ENCODE measurements at places on chromosomes 2 and 18.

DNA sequence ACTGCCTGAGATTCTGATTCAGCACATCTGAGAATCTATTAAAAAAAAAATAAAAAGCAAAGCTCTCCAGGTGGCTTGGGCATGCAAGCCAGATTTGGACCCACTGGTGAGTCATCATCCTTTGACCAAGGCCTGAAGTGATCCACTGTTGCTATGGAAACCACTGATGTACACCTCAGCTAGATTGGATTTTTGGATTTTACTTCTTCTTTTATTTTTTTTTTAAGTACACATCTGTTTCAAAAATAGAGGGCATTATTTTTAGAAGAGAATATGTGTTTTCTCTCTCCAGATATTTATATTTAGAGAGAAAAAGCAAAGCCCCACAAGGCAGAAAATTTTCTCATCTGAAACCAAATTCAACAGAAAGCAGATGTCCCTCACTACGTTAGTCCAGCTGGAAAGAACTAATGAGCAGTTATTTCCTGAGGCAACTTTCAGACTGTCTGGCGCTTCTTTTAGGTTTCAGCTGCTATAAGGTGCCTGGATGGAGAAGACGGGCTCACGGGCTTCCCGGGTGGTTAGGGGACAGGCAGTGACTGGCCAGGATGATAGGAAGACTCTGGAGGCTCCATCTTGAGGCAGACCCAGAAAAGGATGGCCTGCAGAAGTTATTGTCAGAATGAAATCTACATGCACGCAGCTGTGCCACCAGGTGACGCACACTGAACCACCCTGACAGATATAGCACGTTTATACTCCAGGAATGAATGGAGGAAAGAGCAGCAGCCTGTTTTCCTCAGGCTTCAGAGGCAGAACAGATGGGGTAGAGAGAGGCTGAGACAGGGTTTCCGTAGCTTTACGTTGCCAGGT, 50.5 kb downstream of the MRPL35 start:
- no peak for DNase-seq

DNA sequence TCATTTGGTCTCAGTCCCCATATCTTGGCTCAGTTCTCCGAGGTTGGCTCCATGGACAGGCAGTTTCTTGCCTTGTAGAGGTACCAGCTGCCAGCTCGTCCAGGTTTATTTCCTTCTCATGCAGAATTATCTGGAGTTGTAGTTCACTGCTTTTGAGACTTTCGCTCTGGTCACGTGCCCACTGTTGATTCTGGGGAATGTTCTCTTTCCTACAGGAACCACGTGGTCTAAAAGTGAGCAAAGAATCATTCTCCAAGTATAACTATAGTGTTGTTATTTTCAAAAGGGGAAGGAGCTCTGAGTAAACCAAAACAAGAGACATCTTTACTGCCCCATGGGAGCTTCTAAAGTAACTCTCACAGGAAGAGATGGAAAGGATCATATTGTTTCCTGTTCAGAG, 41.2 kb upstream of the RAB27B start:
- DNase-seq = no peak

- DNase-seq = no peak
These were observed 43.7 kb upstream of the ZBTB7C start for GRCh38 chr18:48452861-48453323.

- no peak for DNase-seq
These were observed 123.6 kb downstream of the PLCL1 start for GRCh38 chr2:197927994-197928393.

DNA sequence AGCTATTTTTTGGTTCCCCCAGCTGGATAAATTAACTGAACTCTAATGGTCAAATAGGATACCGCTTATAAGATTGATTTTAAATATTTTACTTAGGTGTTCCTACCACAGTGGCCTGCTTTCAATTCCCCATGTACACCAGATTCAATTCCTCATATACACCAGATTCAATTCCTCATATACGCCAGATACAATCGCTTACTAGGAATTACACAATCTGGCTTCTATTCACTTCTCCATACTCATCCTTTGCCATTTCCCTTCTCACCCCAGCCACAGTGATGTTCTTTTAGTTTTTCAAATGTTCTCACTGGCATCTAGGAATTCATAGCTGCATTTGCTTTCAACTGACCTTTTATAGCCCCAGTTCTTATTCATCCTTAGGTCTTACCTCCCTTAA, 66.5 kb downstream of the SLC40A1 start:
- DNase-seq = no peak

DNA sequence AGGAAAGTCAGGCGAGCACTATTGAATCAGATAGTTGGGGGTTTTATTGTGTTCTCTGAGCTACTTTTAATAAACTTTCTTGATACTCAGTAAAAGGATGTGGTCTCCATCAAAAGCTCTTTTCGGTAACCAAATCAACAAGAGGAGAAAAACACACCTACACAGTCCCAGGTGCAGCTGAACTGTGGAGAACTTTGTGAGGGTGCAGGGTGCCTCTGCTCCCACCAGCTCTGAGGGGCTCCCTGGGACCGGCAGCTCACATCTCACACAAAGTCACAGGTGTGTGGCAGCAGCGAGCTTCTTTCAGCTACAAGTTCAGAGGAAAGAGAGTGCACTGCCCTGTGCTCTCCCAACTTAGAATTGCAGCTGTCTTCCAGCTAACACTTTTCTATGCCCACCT, 650.4 kb downstream of the RNF144A start:
- DNase-seq = peak; percentile 56

- DNase-seq = no peak
These were observed 33.1 kb upstream of the RASGRP3 start for GRCh38 chr2:33443274-33443829.

- DNase-seq = no peak
These were observed 9.1 kb upstream of the C1GALT1C1L start for GRCh38 chr2:43685357-43685756.

DNA sequence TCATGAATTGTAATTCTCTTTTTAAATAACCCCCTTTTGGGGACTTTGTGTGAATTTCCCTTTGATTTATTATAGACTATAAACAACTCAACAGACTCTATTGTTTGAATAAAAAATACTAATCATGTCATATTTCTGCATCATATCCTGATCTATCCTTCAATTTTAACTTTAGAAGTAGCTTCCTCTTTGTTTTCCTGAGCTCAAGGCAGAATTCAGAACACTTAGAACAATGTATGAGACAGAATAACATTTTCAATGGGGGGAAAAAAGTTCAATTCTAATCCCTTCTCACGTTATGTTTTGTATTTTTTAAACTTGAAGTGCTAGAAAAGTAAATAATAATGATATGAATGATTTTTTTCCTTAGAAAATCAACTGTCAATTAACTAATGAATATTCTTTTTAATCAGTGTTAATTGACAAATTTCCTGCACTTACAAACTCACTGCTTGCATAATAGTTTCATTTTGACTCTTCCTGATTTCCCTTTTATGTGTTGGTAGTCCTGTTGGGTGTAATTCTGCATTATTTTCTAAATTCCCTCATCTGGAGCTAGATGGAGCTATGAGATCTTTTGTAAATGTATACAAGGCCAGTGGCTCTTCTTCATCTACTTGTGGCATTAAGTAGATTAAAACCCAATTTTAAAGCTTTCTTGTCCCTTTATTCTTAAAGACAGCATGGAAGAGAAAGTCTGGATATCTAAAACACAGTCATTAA, 326.1 kb downstream of the PARD3B start:
- peak; percentile 71 for DNase-seq

GRCh38 chr2:199842631-199843395, 8.2 kb downstream of the FTCDNL1 start:
- no peak for DNase-seq

DNA sequence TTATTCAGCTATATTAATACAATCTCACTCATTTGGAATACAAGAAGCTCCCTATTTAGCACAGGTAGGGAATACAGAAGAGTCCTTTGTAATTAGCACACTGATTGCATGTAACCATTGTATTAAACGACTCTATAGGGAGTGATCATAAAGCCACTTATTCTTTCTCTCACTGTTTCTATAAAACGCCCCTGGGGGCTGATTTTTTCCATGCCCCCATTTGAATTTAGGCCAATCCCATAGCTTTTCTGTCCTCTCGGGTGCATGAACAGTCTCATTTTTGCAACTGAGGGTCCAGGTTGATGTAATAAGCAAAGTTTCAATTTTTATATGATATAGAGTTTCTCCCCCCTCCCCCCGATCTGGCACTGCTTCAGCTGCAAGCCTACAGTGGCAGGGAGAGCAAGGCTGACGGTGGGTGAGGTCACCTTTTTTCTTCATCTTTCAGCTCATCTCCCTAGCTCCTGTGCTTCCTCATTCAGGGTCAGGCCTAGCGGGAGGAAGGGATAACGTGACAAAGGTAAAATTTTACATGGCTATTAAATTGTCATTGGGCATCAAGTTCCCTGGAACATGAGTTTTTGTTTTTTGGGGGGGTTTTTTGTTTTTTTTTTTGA, 45.7 kb downstream of the GAD1 start:
- DNase-seq = no peak

DNA sequence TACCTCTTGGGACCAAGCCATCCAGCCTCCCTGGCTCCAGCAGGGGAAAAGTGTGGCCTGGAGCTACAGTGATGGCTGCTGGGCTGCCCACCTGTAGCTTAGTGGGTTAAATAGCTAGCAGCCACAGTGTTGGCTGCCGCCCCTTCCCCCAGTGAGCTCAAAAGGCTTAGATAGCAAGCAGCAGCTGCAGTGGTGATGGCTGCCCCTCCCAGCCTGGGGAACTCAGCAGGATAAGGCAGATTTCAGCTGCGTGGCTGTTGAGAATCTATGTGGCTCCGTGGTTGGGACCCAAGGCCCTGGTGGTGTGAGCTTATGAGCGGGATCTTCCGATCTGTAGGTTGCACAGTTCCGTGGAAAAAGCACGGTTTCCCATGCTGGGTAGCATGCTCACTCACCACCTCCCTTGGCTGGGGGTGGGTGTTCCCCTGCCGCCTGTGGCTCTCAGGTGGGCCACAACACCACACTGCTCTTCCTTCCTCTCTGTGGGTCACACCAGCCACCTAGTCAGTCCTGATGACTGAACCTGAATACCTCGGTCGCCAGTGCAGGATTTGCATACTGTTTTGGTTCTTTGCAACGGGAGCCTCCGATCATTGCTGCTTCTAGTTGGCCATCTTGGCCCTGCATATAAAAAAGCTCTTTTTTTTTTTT, 946.5 kb upstream of the FAM98A start:
- no peak for DNase-seq

- DNase-seq = no peak
These were observed 7.9 kb downstream of the NEDD4L start for GRCh38 chr18:58051765-58052460.

GRCh38 chr2:236250286-236250685, 13.9 kb downstream of the ASB18 start:
- DNase-seq = no peak

DNA sequence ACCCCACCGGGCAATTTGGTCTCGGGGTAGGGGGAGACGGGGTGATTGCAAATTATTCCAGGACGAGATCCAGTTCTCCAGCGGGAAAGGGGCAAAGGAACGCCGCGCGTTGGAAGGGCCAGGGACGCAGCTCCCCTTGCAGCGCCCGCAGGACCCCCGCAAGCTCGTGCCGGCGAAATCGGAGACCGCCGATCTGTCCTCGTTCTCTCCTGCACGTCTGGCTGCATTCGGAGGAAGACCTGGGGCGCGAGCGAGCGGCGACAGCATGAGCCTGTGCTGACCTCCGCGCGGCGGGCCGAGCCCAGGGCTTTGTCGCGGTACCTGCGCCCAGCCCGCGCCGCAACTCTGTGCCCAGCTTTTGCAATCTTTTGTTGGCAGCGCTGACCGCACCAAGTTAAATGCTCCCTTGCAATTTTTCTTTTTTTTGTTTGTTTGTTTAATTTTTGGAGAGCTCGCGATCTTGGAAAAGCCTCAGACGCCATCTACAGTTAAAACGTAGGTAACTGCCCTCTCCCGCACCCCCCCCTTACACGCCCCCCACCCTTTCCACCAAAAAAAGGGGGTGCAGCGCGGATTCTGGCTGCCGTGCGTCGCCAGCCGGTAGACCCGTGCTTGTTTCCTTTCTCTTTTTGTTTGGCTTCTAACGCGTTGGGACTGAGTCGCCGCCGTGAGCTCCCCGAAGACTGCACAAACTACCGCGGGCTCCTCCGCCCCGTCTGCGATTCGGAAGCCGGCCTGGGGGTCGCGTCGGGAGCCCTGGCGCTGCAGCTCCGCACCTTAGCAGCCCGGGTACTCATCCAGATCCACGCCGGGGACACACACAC, 667 bp downstream of the TRIB2 start:
- no peak for DNase-seq

DNA sequence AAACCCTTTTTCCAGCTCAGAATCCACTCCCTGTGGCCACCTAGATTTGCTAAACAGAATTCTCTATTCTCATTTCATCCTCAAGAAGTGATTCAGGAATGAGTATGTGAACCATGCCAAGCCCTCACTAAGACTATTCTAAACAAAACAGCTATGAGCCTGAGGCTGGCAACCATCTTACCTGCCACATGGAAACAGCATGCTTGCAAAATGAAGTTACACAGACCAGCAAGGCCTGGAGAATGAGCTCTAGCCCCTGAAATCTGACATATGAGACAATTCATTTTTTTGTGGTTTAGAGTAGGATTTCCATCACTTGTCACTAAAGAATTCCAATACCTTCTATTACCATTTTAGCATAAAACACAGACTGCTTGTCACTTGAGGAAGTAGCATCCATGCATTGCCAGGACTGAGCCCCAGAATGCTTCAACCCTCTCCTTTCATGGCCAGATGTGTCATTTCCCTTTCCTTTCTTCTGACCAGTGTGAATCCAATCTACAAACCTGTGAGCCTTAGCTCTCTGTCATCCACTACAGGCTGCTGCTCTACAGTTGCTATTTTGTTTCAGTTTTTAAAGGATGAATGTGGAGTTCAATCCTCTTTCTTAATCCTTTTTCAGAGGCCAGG, 744.3 kb upstream of the ACVR2A start:
- DNase-seq = no peak

DNA sequence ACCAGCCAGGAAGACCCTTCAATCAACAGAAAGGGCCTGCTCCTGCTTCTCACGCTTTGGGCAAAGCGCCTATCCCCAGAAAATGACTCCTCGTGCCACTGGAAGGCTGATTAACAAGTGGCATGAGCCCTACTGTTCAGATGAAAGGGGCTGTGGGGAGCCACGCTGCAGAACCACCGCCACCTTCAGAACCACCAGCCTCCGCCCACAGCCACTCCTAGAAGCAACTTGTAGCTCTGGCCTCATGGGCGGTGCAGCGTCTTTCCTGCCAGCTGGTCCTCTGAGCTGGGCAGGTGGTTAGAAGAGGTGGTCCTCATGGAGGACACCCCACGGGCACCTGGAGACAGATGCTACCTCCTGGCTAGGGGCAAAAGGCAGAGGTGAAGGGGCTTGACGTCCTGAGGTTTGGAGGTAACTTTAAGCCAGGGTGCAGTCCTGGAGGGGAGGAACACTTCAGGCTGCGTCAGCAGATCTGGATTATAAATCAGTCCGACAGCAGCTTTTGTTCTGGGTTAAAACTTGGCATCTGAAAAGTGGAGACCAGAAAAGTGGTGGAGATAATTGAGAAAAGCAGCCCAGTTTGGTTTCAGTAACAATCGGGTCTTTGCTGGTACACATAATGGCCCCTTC, 861 bp upstream of the SEMA4C start:
- DNase-seq = no peak

- no peak for DNase-seq
These were observed 4.4 kb downstream of the LIPG start for GRCh38 chr18:49566217-49566770.

- DNase-seq = peak; percentile 60
These were observed 86.0 kb downstream of the OSBPL6 start for GRCh38 chr2:178280244-178280852.
